Dermis microvascular lymphatic vessel endothelial cell (primary cell): ENCODE measurements at places on chromosomes 5 and 9. TPM values are rescaled to one million over a fixed set of nuclear protein-coding genes. Genes with fewer than 3 reads are reported as not detected.

GLRA1 gene
- not detected in 2 replicates for total RNA-seq

ANKH gene
- total RNA-seq = 12.7 and 42.4 TPM in 2 replicates

LCN9 gene
- total RNA-seq = not detected in 2 replicates

ABLIM3 gene
- total RNA-seq = 19.5 and 36.5 TPM in 2 replicates

DNA sequence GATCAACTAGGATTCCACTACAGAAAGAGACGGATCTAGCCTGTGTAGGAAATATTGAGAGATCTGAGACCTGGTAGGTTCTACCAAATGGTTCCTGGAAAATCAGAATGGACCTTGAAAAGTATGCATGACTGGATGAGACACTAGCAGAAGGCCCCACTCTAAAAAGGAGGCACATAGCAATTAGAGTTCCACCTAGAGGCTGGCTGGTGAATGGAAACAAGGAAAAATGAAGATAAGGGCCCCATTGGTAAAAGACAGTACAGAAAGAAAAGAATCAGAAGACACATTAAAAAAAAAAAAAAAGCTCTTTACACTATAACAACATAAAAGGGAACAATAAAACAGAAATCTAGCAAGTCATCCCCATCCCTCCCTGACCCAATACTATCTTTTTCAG lies 518.5 kb downstream of the NR2F1-AS1 start:
- DNase-seq = no peak

DNA sequence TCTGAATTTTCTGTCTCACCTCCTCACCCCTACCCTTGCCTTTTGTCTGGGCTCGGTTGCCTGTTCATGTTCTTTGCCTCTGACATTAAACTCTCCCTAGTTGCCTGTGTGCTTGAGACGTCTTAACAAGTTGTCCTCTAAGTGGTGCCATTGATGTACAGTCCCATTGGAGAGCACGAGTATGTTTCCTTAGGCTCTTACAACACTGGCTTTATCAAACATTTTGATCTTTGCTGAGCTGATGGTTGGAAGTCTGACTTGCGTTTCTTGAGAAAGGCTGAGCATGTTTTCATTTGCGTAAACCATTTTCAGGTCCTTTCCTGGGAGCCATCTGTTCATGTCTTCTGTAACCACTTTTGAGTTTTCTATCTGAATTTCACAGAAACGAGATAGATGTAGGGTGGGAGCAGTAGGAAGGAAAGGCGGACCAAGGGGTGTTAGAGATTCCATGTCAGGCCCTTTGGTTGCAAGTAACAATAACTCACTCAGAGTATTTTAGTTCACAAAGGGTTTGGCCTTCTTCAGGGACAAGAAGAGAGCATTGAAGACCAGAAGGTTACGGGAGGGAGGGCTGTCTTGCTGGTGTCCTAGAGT lies 35.4 kb downstream of the OTULIN start:
- no peak for DNase-seq

DNA sequence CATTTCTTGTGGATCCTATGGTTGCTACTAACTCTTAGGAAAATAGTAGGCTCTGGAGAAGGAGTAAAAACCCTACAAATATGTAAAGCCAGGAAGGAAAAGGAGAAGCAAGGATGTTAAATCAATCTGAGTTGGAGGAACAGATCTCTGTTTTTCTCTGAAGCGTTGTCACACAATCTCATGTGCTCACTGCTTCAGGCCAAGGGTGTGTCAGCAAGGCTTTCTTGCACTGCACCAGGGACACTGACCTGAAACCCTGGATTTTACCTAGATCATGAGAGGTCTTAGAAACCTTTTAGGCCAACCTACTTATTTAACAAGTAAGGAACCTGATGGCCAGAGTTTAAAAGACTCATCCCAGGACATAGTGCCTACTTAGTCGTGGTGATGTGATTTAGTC lies 12.5 kb upstream of the AGXT2 start:
- no peak for DNase-seq

DNA sequence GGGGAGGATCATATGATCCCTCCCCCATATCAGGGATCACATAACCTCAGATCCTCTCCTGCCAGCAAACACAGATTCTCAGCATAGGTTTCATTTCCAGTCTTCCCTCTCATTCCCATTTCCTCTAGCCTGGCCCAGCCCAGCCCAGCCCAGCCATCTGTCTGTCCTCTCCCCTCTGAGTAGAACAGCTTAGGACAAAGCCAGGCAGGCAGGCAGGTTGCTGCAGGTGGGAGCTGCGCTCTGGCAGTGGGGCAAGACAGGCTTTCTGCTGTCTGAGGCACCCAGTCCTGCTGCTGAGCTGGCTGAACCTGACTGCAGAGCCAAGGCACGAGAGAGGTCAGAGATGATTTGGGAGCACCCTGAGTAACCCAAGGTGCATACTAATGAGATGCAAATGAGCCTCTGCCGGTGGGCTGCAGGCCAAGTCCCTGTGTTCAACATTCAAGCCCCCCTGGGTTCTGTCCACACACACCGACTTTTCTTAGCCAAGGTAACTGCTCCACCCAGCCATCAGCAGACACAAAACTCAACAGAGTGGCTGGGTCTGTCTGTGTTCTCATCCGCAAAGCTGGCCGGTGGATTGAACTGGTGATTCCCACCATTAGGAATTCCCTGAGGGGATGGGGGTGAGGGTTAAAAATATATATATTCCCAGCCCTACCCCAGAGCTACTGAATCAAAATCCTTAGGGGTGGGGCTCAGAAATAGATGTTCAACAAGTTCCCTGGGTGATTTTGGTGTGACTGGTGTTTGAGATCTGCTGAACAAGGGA lies 9.1 kb downstream of the FAT2 start:
- no peak for DNase-seq

DNA sequence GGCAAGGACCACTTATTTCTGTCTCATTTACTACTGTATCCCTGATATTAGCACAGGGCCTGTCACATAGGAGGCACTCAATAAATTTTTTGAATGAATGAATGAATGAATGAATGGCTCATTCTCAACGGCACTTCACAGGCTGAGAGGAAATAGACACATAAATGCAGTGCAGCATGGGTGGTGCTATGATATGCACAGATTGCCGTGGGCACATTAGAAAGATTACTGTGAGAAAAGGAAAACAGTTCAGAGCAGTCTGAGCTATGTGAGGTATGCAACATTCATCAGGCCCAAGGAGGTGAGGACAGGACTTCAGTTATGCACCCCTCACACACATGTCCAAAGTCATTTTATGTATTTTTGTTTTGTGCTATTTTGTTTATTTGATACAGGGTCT lies 6.4 kb upstream of the NOL6 start:
- DNase-seq = no peak

- no peak for DNase-seq
Measured at GRCh38 chr5:83118976-83119375, 41.6 kb downstream of the XRCC4 start.

GRCh38 chr5:126192226-126192625 lies 231.0 kb upstream of the GRAMD2B start:
- no peak for DNase-seq

DNA sequence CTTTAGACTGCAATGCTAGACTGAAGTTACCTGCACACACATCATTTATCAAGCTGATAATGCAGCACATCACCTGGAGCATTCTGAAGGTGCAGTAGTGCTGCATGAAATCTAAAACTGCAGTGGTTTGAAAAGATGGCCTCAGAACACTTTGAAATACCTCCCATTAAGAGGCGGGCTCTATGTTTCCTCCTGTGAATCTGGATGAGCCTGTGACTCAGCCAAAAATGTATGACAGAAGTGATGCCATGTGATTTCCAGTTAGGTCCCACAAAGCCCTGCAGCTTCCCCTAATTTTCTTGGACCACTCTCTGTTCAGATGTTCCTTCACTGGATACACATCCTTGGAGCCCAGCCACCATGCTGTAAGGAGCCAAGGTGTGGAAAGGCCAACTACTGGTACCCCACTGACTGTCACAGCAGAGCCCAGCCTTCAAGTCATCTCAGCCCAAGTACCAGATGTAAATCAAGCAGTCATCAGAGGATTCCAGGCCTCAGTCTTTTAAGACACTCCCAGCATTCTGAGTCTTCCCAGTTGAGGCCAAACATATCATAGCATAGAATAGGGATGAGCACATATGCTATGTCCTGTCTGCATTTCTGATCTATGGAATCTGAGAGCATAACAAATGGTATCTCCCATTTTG lies 27.2 kb upstream of the DEPDC1B start:
- DNase-seq = no peak

DNA sequence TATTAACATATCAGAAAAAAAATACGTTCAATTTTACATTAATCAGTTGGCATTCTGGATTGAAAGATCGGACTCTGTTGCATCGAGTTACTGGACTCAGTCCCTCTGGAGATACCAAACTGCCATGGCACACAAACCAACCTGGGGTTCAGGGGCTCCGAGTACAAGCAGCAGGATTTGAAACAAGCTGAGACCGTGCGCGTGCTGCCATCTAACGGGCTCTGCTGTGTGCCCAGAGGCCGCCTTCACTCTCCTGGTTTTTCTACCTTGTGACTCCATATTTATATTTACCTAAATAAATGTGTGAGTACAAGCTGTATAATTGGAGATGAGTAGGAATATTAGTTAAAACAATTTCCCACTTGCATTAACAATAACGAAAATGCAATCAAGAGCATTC lies 48.2 kb downstream of the ANXA1 start:
- peak; percentile 9 for DNase-seq
